ENCODE measurements at places on chromosomes 4 and X.
A peak's percentile ranks its signal among the peaks of the same experiment; 100 is the strongest.

DNA sequence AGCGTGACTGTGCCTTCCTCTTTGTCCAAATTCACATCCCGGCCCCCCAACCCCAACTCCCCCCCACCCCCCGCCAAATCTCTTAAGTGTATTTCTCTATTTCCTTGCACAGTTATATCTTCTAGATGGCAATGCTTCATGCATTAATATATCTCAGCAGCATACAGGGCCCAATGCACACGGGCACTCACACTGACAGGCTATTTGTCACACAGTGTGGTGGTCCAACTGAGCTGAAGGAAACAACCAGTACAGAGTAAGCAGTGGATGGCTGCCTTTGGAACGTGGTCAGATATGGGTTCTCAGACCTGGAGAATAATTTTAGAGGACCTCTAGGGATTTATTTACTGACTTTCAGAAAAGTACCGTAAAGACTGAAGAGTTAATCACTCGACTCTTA, 681 bp downstream of the EXOC1 start:
- DNase-seq = no peak

DNA sequence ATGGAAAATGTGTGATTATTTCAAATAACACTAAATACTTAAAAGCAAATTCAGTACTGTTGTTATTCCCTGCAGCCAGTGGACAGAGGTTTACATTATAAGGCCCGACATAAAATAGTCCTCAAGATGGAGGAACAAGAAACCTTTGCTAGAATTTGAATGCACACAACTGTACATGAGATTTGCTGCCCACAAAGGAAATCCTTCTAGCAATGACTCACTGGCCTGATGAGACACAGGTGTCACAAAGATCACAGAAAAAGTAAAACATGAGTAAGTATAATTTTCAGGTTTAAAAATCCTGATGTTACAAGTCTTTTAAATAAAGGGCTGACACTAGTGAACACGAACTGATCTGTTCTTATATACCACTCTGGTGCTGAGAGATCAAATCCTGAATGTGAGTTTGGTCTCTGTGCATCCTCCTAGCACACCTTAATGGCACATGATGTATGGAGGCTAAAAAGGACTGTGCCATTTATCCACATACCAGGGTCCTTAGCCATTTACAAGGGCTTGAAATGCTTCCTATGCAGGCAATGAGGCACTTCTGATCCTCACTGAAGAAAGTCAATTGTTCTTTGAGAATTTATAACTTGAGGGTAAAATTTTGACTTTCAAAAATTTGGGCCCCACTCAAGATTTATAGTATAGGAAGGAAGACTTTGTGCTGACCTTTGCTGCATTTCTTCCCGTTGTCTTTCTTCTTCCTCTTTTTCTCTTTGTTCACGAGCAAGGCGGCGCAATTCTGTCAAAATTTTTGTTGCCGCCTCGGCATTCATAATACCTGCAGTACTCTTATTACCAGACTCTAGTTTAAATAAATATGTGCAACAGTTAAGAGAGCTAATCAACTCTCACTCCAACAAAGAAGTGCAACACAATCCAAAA, 23.0 kb downstream of the MAP7D3 start:
- DNase-seq = no peak

DNA sequence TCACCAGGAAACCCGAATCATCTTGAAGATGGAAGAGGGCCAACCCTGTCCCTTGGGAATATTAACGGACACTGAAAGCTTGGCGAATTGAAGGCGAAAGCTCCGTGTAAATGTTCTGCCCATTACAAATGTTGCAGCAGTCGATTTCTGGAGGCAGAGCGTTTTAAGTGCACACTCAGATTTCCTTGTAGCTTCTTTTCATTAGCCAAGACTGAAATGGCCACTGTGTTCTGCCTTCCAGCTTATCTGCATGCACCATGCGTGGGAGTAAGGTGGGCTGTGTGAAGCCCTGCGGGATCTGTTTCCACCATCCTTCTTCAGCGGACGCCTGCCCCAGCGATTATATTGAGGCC, 1.3 kb downstream of the SMIM20 start:
- no peak for DNase-seq

DNA sequence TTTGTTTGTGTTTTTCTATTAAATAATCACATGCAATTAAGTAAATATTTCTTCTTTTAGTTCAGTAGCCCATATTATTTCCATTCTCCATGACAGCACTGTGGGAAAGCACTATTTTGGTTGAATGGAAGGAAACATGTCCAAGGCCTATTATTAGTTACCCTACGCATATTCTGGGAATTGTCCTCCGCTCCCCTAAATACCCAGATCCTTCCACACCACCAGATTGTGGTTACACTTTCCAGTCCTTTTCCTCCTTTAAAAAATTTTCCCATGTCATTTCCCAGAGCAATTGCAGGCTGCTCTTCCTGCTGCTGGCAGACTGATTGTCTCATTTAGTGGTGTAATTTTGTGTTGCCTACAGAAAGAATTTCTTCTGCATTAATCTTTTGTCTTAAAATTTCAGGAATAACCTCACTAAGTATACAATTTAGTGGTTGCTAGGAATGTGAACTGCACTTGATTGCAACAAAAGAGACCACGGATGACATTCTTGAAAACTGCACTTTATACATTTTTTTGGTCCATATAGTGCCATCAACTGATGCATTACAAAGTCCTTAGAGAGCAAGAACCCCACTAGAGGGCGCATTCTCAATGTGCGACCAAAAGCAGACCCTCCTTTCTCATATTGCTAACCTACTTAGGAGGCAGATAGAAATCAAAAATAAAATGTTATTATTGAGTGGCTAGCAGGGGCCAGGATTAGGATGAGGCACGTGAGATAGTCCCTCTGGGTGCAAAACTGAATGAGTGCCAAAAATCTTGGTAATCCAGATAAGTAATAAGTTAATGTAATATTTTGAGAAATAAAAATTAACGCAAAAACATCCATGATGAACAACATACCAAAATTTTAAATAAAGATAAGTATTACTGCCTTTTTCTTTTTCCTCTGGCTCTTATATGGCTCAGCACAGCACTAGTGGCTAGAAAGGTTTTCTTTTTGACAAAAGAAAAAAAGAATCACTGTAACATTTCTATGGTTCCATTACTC, 98.8 kb upstream of the IQCM start:
- DNase-seq = no peak

- DNase-seq = no peak
Measured at GRCh38 chr4:100345585-100345984, 155.3 kb upstream of the DDIT4L start.

DNA sequence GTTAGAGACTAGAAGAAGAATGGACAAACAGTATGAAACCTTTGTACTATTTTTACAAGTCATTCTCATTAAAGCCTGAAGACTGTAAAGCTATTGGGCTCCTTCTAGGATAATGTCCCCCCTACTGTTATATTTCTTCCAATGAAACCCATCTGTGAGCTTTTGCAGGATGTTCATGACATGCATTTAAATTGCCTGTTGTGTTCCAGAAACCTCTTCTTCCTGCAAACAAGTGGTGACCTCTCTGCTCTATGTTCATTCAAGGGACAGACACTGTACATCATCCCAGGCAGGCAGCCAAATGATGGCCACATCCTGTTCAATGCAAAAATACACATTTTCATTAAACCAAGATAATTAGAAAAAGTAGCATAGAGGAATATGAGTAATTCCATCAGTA, 128.0 kb downstream of the C4orf33 start:
- DNase-seq = no peak

GRCh38 chrX:57313583-57314215, 27.2 kb downstream of the FAAH2 start:
- DNase-seq = no peak

- no peak for DNase-seq
Measured at GRCh38 chr4:13597141-13597540, 30.4 kb downstream of the BOD1L1 start.

DNA sequence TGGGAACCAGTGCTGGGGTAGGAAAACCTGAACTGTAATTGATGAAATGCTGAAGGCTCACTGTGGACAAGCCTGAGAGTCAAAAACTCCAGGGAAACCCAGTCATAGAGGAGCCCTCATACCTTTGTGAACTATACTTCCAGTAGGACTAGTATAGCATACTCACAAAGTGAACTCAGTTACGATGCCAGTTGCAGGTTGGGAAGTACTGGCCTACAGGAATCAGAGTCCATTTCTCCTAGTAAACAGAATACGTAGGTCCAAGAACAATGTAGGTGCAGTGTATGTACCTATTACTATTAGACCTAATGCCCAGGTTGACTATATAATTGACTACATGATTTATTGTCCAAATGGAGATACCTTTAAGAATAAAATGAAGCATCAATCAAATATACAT, 8.5 kb upstream of the ANKRD17 start:
- DNase-seq = no peak

- no peak for DNase-seq
Measured at GRCh38 chrX:34810916-34811315, 131.7 kb upstream of the FAM47B start.

GRCh38 chr4:3677748-3678070, 88.5 kb upstream of the ADRA2C start:
- DNase-seq = no peak

GRCh38 chr4:138910914-138911336, 104.7 kb upstream of the NOCT start:
- DNase-seq = peak; percentile 11

DNA sequence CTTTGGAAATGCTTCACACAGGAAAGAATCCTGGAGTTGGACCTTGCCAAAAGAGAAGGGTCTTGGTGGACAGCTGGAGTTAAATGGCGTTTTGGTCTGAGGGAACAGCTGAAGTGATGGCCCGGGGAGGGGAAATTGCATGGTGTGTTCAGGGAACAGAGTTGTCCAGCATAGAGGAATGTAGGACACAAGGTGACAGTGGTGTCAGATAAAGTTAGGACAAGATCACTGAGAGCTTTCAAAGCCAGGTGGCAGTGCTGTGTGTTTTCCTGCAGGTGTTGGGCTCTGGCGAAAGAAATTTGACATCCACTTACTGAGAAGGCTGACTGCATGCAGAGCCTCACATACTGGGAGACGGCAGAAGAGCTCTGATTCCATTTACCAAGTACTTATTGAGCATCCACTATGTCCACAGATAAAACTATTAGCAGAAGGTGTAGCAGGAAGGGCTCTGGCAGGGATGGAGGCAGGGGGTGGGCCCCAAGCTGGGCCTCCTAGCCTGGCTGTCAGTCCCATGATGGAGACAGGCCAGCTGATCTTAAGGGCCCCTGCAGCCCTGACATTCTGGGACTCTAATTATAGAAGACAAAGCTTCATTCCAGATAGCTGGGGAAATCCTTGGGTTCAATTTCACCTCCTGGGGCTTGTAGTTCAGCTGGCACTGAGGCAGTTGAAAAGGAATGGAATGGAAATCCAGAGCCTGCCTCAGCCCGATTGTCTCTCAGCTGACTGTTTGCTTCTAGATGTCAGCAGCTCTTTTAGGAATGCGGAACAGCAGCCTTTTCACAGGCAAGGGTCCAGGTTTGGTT, 150.2 kb upstream of the MAMLD1 start:
- DNase-seq = no peak

- DNase-seq = no peak
Measured at GRCh38 chr4:163194593-163194992, 27.9 kb upstream of the NAF1 start.

- DNase-seq = no peak
Measured at GRCh38 chr4:112311516-112311915, 14.3 kb downstream of the ALPK1 start.

GRCh38 chr4:85961887-85962286, 398.0 kb downstream of the MAPK10 start:
- DNase-seq = no peak

DNA sequence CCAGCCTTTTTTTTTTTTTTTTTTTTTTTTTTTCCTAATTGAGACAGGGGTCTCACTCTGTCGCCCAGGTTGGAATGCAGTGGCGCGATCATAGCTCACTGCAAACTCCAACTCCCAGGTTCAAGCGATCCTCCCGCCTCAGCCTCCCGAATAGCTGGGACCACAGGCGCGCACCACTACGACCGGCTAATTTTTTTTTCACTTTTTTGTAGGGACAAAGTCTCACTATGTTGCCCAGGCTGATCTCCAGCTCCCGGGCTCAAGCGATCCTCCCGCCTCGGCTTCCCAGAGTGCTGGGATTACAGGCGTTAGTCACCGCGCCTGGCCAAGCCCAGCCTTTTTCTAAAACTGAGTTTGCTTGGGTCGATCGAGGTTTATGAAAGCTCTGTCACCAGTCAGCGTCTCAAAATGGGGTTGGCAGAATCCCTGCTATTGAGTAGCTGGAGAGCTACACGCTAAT, 1.3 kb upstream of the OTUD5 start:
- DNase-seq = no peak

GRCh38 chr4:72768364-72768763, 199.3 kb upstream of the ADAMTS3 start:
- no peak for DNase-seq

Data from keratinocyte (primary cell).